ENCODE measurements at places on chromosomes 11 and 22. TPM values are rescaled to one million over a fixed set of nuclear protein-coding genes. Genes with fewer than 3 reads are reported as not detected.

- no peak for DNase-seq
Measured at GRCh38 chr11:96265220-96265737, 77.7 kb downstream of the MAML2 start.

- DNase-seq = no peak
Measured at GRCh38 chr11:86180851-86181250, 63.7 kb upstream of the EED start.

DNA sequence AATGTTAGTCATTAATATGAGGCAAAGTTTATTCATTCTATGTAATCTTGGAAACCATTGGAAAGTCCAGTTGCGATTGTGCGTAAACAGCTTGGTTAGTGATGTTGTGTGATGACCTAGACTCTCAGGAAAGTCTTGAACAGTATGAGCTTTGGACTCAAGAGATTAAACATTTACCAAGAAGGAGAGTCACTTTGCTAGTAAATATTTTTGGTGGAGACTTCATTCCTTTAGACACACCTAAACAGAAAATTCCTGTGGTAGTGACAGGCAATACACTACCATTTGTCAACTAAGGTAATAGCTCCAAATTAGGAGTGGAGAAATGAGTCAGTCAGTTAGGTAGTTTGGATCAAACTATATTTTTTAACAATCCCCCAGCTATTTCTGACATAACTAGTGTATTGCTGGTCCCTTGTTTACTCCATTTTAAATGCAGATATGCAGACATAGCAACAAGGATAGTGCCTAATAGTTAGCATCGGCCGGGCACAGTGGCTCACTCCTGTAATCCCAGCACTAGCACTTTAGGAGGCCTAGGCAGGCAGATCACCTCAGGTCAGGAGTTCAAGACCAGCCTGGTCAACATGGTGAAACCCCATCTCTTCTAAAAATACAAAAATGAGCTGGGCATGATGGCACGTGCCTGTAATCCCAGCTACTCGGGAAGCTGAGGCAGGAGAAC, 89.3 kb downstream of the ARHGAP42 start:
- no peak for DNase-seq

- peak; percentile 84 for DNase-seq
Measured at GRCh38 chr11:75204685-75205563, 35.6 kb upstream of the TPBGL start.

Gene GGTLC3
- total RNA-seq = not detected

GRCh38 chr22:31652911-31653684, 8.9 kb downstream of the PISD start:
- DNase-seq = no peak

- DNase-seq = no peak
Measured at GRCh38 chr11:134786636-134787035, 374.6 kb upstream of the B3GAT1 start.

GRCh38 chr11:330307-330693, 9.6 kb upstream of the IFITM3 start:
- DNase-seq = no peak

DNA sequence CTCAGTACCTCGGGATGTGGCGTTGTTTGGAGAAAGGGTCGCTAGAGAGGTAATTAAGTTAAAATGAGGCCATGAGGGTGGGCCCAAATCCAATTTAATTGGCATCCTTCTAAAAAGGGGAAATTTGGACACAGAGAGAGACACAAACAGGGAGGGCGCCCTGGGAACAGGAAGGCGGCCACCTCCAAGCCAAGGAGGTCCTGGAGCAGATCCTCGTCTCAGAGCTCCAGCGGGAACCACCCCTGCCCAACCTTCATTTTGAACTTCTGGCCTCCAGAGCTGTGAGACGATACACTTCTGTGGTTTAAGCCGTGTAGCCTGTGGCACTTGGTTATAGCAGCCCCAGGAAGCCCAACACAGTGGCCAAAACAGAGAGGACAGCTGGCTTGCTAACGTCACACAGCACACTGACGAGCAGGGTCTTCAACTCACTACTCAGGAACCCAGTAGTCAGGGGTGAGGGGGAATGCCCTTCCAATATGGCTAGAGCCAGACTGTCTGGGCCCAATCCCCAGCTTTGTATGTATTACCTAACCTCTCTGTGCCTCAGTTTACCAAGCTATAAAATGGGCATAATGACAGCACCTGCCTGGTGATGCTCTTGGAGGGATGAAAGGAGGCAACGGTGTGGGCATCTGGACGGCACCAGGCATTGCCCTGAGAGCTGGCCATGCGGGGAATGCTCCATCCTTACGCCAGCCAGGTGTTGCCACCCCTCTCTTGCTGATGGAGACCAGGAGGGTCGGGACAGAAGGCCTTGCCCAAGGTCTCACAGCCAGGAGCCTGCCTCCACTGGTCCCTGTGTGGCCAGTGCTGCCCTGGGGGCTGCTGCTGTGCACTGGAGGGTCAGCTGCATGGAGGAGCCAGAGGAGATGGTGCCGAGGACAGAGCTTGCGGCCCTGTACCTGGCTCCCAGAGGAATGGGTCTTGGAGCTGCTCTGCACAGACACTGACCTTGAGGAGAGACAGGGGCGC, 53.3 kb upstream of the LINC01488 start:
- DNase-seq = no peak

GRCh38 chr11:128057786-128058395, 529.5 kb downstream of the ETS1 start:
- no peak for DNase-seq

- DNase-seq = no peak
Measured at GRCh38 chr22:16932577-16932976, 75.4 kb downstream of the GAB4 start.

Gene KRTAP5-8
- total RNA-seq = not detected

DNA sequence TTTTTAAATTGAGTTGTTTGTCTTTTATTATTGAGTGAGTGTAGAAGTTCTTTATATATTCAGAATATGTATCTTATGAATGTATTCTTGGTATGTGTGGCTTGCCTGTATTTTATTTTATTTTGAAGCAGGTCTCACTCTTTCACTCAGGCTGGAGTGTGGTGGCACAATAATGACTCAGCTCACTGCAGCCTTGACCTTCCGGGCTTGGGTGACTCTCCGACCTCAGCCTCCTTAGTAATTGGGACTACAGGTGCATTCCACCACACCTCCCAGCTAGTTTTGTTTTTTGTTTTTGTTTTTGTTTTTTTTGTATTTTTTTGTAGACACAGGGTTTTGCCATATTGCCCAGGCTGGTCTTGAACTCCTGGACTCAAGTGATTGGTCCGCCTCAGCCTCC, 24.5 kb upstream of the MPPED2 start:
- DNase-seq = no peak

DNA sequence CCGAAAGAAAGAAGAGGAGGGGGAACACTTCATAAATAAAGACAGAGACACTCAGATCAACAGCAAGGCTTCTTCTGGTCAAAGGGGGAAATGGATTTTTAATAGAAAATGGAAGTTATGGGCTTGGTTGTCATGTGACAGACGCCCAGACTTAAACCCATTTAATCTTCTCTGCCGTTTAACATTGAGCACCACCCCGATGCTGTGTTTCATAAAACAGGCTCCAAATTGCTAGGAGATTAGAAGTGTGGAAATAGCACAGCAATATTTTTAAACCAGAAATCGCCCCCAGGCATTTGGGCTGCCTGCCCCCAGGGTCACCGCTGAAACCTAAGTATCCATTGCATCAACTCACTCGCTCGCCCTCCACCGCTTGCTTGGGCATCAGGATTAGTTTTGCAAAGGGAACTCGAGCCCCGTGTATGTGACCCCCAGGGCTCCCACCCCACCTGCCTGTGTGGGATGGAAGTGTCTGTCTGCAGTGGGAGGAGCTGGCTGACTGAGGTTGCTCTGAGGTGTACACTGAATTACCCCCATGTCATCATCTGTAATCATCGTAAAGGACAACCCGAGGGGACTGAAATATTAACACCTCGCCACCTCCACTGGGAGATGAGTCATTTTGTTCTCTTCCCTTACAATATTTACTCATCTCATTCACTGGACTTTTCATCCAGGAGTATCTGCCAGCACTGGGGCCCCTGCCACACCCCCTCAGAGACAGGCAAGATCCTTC, 10.7 kb downstream of the DSCAML1 start:
- DNase-seq = no peak

Gene TOB2
- 44.0 TPM for total RNA-seq

- DNase-seq = no peak
Measured at GRCh38 chr11:2077061-2077802, 62.0 kb downstream of the IGF2 start.

DNA sequence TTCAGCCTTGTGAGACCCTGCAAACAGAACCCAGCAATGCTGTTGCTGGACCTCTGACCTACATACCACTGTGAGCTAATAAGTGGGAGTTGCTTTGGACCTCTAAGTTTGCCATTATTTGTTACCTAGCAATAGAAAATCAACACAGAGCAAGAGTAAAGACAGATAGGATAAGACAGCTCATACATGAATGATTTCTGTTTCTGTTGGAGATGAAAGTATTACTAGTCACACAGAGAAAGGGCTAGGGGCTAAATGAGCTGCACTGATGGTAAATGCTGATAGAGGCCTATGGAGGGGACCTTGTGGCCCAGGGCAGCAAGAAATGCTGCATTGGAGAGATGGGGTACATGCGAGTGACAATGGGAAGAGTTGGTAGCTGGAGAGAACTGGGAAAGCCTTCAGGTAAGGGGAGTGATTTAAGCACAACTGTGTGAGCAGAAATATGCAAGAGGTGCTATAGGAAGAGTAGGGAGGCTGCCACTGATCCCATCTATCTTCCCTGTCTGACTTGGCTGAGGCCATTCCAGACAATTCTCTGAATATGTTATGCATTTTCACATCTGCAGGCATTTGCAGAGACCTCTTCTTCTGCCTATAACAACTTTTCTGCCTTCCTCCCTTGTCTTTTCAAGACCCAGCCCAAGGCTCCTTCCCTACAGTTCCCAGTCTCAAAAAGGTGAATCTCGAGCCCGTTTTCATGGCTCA, 46.1 kb upstream of the SYN3 start:
- DNase-seq = no peak

- DNase-seq = no peak
Measured at GRCh38 chr11:19660076-19660475, 52.6 kb upstream of the NAV2 start.

- no peak for DNase-seq
Measured at GRCh38 chr11:27443746-27444507, 28.7 kb downstream of the LGR4 start.

Gene OVOL1
- not detected for total RNA-seq

DNA sequence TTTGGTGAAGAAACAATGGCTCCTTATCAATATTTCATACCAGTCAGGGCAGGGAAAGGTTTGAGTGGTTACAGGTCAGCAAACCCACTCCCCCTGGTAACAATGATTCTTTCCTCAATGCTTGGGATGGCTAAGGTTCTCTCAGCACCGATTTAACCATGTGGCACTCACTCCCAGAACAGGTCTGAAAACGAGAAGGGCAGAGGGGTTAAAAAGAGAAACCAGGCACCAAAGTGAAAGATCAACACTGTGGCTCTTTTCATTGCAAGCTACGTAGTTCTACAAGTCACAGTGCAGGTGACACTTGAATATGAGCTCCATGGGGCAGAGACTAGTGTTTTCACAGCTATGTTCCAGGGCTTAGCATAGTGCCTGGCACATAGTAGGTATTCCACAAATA, 132.4 kb downstream of the PLEKHA7 start:
- no peak for DNase-seq

DNA sequence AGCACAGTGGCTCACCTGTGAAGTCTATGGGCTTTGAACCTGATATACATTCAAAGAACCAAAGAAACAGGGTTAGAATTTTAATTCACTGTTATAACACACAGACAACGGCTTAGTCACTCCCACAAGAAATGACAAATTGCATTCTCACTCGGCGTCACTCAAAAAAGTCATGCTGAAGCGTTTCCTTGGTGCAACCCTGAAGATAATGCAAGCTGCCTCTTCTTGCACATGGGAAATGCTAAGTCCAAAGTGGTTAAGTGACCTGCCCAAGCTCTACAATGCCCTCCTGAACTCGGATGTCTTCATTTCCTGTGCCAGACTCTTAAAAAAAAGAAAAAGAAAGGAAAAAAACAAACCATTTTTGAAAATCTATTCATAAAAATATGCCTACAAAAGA, 10.0 kb downstream of the LGR4 start:
- no peak for DNase-seq

Gene C1QTNF5
- total RNA-seq = not detected

Data from T-helper 17 cell (primary cell).